ENCODE measurements at places on chromosomes 13 and 19.

DNA sequence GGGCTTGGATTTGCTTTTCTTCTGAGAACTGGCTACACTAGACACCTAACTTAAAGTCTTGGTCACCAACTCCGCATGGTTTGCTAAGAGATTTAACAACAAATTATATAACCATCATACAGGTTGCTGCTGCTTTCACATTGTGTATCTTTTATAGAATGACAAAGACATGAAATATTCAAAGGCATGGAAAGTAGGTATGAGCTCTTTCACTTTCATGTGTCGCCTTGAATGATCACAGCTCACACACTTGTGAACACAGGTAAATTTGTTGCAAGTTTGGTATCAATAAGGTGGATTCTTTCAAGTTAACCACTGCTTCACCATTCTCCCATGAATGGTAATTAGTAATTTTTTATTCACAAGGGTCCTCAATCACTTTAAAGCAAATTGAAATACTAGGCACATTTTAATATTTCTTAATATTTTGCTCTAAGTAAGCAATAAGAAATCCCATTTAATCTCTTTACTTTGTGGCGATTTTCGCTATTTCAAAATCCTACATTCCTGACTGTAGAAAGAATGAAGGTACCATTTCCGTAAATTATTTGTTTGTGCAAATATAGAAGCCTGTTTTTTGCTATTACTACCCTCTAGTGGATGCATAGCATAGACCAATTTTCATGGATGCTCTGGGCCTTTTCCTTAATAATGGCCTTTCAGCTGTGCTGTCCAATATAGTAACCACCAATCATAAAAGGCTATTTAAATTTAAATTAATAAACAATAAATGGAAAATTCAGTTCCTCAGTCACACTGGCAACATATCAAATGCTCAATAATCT is 45.5 kb upstream of the FREM2 start:
- DNase-seq, result no peak

DNA sequence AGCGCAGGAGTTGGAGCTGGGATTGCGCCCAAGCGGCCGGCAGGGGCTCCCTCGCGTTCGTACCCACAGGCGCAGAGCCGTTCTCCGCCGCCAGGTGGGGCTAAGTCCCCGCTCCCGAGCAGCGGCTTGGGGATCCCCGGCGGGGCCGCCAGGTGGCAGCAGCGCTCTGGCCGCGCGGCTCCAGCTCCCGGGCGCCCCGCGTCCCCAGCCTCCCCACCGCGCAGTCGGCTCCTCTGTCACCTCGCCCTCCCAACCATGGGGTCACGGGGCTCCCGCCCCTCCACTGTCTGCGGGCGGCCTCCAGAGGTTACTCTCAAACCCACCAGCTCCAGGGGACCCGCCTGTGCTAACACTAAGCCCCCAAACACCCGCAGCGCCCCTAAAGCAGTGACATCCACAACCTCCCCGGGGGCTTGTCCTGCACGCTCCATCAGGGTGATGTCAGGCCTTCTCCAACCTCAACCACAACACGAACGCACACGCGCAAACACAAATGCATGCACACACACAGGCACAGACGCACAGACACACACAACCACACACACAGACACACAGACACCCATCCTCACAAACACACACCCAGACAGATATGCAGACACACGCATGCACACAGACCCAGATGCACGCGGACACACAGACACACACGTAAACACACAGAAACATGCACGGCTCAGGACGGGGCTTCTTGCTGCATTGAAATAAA is 18.4 kb upstream of the KCTD15 start:
- peak; percentile 60 for DNase-seq

GRCh38 chr19:18542941-18543813 is at the start of gene FKBP8:
Gene FKBP8 (minus strand): TSS chr19:18543573. CDS start chr19:18541970, 1,603 bp downstream.
- peak; percentile 91 for DNase-seq

- DNase-seq, result no peak
Observed at GRCh38 chr13:23384111-23384510, 49.4 kb downstream of the SACS start.

- DNase-seq, result no peak
Observed at GRCh38 chr13:105702441-105702840, 833.0 kb downstream of the EFNB2 start.

- DNase-seq, result no peak
Observed at GRCh38 chr13:68056816-68057710, 826.9 kb upstream of the PCDH9 start.

DNA sequence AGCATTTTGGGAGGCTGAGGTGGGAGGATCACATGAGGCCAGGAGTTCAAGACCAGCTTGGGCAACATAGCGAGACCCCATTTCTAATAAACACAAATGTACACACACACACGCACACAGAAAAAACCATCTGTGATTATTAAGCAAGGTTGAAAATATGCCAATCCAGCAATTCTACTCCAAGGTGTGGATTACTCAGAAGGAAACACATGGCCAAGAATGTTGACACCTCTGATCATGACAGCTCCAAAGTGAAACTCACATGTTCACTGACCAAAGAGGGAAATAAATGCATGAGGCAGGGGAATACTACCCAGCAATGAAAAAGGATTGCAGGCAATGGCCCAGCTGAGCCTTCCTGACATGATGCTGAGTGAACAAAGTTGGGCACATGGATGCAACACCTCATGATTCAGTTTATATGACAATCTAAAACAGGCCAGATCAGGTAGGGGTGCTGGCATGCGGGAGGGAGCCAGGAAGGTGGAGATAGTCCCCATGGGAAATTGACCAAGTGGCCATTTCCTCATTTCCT is 4.4 kb downstream of the DOCK6 start:
- DNase-seq, result no peak

DNA sequence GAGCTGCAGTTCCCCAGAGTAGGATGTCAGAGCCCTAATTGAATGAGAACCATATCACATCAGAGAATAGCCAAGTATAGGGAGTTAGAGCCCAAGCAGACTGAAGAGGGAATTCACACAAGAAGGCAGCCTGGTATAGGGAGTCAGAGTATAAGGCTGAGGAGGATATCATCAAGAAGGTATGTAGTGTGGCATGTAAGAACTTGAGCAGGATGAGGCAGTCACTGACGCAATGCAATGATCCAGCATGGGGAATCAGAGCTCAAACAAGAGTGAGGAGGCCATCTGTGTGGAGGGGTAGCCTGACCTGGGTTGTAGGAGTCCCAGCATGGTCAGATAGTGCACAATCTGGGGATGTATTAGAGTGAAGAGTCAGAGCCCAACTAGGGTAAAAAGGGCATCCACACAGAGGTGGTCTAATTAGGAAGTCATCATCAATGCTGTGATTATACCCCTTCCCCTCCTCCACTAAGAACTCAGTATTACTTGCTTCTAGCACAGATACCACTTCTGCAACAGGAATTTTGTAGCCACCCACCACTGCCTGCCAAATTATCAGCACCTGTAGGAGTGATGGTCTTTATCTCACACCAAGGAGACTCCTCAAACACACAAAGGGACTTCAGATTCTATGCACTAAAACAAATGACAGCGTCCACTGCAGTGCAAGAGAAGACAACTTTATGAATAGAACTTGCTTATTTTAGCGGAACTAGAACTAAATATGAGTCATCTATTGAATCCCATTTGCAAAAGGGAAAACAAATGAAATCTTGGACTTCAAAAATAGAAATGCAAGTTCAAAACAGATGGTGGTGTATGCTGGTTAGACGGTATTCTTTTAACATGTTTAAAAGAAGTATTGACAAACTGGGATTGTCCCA is 107.2 kb downstream of the FNDC3A start:
- no peak for DNase-seq

- no peak for DNase-seq
Observed at GRCh38 chr13:33678906-33679657, 138.9 kb upstream of the RFC3 start.

GRCh38 chr19:7104747-7105447 is 35.4 kb downstream of the ZNF557 start:
- DNase-seq, result no peak

All from activated naive CD8-positive, alpha-beta T cell treated with anti-CD3 and anti-CD28 coated beads, Interleukin-2, amount 50 U/mL, for 16 hours (primary cell).